CMK (cell line): ENCODE measurements at places on chromosomes 16 and 17.

- no peak for DNase-seq
These were observed 3.3 kb downstream of the KRT37 start for GRCh38 chr17:41421116-41421515.

- DNase-seq = no peak
These were observed 30.0 kb downstream of the TBC1D16 start for GRCh38 chr17:80005360-80006338.

- no peak for DNase-seq
These were observed 549.2 kb upstream of the CDH11 start for GRCh38 chr16:65671071-65671470.

DNA sequence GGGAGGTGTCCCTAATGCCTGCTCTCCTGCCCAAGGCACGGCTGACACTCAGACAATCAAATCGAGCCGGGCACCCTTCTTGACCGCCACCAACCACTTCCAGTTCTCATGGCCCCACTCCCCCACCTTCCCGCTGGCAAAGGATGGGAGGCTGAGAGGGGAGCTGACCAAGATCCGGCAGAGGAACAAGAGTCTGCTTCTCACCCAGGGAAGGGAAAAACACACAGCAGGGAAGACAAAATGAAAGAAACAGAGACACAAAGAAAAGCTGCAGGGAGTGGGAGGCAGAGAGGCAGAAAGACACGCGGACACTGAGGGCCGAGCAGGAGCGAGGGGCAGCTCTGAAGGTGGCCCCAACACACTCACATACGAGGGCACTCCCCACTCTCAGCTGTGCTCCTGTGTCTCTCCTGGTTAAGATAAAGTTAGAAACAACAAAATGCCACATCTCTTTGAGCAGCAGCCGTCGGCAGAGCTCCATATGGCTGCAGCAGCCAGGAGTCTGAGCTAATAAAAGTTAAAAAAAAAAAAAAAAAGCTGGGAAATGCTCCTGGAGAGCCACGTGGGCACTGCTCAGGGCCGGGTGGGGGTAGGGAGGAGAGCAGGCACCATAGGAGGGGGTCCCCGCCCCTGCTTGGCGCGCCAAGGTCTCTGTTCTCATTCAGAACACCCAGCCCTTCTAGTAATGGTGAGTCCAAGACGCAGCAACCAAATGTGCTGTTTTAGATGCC, 7.4 kb downstream of the LRRC75A start:
- DNase-seq = no peak

DNA sequence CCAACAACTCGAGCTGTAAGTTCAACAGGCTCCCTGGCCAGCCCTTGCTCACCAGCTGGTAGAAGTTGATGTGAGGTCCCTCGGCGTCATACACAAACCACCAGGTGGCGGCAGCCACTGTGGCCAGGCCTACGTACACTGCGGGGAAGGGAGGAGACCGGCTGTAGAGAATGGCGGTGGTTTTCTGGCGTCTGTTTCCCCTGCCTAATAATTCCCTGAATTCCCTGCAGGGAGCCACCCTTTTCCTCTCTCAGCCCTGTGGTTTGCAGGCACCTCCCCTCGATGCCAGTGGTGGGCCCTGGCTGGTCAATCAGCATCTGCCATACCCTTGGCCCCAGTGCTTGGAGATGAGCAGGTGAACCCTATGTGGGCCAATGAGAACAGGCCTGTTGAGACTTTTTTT, 18.9 kb upstream of the P2RX1 start:
- no peak for DNase-seq

DNA sequence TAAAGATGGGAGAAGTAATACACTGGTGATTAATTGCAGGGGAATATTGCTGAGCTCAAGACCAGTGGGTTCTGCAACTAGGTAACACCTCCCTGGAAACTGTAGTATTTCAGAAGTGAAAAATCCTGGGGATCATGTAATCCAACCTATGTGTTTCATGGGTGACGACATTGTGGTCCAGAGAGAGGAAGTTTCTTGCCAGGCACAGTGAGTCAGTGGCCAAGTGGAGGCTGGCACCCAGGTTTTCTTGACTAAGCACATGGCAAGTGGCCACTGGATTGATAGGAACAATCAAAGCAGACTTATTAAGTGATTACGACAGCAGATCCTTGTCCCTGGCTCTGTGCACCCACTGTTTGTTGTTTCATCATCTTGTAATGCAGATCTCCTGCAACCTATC, 14.6 kb upstream of the CIITA start:
- no peak for DNase-seq

DNA sequence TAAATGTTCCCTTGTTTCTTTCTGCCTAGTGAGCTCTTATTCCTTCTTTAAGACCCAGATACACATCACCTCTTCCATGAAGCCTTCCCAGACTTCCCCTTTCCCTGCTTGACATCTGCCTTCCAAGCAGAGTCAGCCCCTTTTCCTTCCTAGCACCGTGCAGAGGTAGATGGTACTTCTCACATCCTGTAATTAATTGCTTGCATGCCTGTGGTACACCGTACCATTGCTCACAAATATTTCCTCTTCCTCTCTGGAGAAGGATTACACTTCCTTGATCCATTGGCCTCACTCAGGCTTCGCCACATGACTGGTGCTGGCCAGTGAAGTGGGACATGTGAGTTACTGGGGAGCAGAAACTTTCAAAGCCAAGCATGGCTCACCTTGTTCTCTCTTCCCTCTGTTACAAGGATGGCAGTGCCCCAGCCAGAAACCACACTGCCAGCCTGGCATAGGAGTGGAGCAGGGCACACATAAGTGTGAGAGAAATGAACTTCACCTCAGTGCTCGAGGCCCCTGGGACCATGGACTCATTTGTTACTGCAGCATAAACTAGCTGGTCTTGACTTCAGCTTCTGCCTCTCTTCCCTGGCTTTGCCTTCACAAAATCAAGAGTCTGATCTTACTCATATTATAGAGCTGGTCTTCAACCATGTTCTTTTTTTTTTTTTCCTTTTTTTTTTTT, 44.0 kb downstream of the SOST start:
- no peak for DNase-seq

DNA sequence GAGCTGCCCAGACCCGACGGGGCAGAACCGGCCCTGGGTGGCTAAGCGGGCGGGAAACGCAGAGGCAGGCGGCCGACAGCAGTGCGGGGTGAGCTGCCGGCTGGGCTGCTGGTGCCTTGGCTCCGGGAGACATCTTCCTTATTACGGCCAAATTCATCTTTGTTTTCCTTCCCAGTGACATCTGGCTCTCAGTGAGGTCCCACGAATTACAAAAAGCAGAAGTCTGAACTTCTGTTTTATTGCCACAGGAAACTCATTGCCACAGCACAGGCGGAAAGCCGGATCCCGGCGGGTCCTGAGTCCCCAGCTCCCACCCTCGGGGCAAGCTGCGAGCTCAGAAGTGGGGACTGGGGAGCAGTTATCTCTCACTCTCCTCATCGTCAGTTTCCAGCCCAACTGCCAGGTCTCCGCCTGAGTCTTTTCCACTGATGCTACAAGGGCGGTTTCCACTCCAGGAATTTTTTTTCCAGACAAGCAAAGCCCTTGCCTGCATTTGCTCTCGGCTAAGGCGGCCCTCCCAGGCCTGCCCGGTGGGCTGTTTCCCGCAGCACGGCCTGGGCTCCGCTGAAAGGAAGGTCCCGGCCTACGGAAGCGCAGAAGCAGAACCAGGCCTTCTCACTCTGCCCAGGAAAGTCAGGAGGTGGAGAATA, 40.3 kb downstream of the CBFA2T3 start:
- no peak for DNase-seq

DNA sequence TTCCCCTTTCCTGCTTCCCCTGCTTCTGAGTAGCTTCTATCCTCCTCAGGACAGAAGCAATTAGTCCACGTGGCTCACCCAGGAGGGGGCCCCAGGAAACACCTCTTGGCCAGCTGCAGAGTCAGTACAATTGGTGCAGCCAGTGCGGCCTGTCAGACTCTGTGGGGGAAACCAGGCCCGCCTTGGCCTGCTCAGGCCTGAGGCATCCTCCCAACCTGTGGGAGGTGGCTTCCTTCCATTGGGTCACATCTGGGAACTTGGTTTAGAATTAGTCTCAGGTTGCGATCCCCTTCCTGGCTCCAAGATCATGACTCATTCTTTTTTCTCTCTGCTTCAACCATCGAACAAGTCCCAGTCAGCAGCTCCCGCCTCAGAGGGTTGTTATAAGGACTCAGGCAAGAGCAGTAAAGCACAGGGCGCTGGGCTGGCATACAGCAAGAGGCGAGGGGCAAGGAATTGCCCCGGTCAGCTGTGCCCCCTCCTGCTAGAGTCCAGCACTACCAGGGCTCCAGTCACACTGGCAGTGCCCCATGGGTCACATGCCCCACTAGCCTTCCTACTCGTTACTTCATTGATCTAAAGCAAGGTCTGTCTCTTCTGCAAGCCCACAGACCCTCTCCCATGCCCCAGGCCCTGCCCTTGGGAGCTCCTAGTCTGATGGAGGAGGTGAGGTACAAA, 8.1 kb upstream of the EPX start:
- no peak for DNase-seq

DNA sequence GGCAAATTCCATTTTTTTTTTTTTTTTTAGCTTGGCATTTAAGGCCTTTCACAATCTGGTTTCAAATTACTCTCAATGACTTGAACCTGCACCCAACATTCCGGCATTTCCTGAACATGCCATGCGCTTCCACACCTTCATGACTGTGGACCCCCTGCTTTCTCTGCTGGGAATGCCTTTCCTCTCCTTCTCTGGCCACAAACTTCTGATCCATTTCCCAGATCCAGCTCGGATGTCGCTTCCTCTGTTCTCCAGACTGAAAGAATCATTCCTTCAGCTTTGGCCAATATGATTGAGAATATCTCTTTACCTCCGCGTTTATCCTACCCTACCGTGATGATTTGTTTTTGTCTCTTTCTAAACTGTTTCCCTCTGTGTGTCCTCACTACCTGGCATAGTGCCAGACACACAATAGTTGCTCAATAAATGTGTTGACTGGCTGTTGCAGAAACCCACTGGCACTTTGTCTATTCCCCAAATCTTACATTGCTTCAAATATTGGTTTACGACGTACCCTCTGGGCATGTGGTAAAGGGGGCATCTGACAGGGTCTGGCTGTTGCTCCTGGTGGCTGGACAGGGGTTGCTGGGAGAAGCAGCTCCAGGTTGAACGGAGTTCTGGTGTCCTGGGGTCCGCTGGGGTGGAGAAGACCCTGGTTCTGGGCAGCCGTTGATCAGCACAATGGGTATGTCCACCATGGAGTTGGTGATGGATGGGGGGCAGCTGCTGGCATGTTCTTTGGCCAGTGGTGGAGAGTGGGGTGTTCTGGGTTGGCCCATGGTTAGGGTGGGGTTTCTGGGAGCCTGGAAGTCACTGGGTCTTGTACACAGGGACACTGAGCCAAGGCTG, 14.7 kb downstream of the TNS4 start:
- no peak for DNase-seq

DNA sequence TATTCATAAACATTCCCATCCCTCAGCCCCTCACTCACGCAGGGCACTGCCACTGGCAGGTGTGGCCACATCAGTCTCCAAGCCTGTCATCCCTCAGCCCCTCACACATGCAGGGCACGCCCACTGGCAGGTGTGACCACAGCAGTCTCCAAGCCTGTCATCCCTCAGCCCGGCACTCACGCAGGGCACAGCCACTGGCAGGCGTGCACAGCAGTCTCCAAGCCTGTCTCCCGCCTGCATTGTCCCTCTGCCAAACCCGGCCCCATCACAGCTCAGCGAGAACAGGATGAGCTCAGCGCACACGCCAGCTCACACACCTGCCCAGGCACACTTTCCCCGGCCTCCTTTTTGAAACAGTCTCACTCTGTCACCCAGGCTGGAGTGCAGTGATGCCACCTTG, 11.4 kb upstream of the KREMEN2 start:
- no peak for DNase-seq

DNA sequence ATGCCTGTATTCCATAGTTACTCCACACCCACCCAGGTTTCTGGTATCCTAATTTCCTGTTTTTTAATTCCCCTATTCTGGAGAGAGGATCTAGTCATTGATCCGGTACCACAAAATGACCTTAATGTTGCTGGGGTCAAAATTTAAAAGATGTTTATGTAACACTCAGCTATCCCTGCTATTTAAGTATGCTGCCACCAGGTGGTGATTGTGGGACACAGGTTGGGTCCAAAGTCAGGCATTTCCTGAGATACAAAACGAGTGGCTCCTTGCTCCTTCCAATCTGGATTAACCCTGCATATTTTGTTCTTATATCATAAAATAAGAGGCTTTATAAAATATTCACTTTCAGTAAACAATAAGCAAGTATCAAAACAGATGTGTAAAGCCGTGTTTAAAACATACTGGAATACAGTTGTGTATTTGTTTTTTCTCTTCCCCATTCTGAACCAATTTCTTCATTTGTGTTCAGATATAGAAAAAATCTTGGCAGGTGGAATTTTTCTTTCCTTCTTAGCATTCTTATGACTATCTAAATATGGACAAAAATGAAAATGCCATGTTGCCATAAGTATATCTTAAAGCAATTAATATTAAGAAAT, 16.3 kb downstream of the HS3ST4 start:
- DNase-seq = peak; percentile 21

DNA sequence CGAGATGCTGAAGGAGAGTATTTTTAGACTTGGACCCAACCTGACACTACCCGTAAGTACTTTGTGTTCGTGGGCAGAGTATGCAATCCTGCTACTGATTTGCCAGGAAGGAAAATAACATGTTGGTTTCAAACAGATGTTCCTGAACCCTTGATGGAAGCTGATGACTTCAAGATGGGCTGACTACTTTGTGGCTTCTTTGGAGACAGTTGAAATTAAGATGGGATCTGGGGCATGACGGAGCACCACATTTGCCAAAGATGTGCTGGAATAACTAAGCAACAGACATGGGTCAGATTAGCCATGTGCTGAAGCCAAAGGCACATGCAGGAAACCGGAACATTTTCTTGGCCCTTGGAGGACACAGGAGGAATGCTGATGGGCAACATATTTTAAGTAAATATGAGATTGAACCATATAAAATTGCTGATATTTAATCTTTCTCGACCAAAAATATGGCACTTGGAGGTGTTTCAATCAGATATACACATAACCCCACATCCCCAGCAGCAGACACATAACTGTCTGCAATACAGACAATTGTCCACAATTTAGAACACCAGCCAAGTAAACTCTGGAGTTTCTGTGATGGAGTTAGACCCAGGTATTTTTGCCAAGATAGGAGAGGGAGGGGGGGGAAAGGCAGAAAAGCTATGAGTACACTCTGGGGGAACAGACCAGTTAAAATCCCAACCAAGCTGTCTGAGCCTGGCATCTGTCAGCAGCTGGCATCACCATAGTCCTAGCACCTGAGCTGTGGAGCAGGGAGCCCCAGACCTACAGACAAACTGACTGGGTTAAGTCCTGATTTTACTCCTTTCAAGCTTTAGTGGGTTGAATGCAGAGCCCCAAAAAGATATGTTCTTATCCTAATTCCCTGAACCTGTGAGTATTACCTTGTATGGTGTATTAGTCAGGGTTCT, 329.4 kb upstream of the CDH5 start:
- DNase-seq = no peak

DNA sequence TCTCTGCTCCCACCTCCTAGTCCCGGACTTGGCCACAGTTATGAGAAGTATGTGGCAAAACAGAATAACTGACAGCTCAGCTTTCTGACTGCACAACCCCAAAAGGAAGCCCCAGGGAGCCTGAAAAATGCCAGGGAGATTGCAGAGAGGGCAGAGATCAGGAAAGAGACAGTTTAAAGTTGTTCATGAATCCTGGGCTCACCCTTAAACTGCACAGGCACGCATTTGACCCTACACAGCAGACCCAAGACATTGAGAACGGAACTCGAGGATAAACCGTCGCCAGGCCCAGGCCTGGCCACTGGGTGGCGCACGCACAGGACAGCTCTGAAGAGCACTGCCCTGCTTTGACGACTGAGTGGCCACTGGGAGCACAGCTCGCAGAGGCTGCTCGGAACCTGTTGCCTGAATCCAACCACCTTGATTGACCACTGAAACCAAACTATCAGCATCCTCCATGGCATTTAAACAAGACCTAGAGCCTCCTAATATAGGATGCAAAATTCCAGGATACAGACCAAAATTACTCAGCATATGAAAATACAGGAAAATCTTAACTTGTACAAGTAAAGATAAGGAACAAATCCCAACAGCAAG, 114.0 kb downstream of the C16orf95 start:
- DNase-seq = peak; percentile 43
